ENCODE measurements at places on chromosomes 2 and 18.

- no peak for DNase-seq
Observed at GRCh38 chr2:190526105-190526750, 8.3 kb downstream of the NEMP2 start.

DNA sequence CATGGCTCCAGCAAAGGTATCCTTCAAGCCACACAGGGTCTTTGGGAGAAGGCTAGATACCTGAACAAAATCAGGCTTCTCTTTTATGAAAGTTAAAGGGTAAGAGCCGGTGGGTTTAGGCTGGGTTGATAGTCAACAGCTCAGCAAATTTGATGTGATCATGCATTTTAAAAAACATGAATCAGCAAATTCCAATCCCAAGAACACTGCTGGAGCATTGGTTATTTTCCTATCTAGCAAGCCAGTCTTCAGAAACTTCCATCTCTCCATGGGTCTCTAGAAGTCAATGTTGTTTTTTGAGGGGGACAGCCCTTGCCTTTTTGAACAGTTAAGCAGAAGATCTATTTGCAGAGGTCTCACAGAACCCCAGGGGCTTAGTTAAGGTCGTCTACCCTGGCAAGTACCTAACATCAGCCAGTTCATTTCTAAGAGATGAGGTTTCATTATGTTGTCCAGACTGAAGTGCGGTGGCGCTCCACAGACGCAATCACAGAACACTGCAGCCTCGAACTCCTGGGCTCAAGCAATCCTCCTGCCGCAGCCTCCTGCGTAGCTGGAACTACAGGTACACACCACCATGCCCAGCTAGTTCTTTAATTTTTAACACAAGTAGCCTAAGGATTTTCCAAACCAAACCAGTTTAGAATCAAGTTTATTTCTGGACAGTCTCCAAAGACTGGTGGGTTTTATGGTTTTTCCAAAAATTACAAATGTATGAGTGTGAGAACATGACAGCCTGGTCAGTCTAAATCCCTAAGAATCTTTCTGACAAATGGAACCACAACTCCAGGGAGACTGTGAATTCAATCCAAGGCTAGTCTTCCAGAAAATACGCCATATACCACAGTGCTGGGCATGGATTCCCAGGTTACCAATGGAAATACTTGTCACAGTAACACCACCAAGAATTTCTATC lies 4.1 kb upstream of the ZCCHC2 start:
- no peak for DNase-seq

- DNase-seq = no peak
Observed at GRCh38 chr2:219513787-219514186, 495 bp upstream of the ASIC4 start.

DNA sequence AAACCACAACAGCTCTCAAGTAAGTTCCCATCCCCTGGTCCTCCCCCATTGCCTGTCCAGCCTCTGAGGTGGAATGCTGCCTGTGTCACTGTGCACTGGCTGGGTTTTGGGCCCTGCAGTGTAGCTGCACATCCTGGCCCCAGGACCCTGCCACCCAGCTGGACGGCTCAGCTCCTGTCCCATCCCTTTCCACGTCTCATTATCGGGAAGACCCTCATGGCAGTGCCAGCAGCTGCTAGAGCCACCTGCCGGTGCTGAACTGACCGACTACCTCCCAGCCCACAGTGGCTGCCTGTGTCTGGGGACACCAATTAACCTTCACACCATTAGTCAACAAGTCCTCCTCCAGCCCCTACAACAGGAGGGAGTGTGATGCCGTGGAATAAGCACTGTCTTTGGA lies 31.9 kb downstream of the ADCY3 start:
- DNase-seq = no peak

DNA sequence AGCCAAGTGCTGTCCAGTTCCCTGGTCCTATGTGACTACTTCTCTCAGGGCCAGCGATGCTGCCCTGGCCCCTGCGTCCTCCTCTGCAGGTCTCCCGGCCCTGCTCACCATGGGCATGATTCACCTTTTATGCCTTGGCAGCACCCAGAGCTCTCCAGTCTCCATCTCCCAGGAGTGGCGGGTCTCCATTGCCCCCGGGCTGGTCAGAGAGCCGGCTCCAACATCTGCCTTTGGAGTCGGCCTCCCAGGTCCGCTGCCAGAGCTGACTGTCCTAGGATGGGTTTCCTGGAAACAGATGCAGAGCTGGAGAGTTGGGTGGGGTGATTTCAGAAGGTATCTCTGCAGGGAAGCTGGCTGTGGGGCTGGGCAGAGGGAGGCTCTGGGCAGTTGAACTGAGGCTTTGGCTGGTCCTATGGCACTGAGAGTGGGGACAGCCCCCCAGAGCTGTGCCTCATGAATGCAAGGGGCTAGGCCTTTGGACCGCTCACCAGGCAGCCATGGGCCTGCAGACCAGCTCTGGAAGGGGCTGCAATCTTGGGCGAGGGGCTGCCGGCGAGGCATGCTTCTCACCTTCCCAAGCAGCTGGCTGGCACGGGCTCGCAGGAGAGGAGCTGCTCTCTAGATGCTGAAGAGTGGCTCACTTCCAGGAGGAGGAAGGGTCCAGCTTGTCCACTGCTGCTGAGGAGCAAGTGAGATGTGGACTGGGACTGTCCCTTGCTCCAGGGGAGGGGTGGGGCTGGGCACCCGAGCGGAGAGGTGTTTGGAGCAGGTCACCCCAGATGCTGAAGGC lies 59.8 kb upstream of the HS6ST1 start:
- no peak for DNase-seq

DNA sequence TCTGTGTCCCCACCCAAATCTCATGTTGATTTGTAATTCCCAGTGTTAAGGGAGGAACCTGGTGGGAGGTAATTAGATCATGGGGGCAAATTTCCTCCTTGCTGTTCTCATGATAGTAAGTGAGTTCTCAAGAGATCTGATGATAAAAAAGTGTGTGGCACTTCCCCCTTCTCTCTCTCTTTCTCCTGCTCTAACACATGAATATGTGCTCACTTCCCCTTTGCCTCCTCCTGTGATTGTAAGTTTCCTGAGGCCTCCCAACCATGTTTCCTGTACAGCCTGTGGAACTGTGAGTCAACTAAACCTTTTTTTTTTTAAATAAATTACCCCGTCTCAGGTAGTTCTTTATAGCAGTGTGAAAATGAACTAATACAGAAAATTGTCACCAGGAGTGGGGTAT lies 380.0 kb downstream of the MEIS1 start:
- no peak for DNase-seq

DNA sequence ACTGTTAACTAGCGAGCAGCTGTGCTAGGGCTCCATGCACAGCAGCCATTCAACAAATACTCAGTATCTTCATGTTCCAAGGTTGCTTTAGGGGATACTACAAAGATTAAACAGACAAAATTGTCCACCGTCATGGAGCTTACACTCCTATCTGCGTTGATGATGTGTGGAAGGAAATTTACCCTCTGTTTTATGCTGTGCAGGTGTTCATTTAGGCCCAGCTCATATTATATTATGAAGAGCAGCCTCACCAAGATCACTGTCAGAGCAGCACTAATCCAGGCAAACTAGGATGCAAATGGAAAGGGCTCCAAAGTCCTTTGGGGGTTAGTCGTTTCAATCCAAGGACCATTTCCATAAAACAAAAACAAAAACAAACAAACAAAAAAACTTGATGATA lies 13.4 kb upstream of the WIPF1 start:
- no peak for DNase-seq

DNA sequence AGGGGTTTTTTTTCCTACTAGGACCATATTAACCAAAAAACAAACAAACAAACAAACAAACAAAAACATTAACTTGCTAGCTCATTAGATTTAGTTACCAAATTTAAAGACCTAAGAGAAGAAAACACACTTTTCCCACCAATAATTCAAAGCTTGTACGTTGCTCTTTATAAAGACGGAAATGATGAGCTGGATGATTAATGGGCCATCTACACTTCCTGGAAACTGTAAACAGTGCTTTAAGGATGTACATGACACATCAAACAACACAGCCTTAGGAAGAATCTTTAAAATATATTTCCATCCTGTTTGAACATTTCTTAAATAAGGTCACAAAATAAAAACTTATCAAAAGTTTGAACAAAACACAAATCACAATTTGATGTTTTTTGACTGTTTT lies 982 bp downstream of the BMP10 start:
- no peak for DNase-seq

DNA sequence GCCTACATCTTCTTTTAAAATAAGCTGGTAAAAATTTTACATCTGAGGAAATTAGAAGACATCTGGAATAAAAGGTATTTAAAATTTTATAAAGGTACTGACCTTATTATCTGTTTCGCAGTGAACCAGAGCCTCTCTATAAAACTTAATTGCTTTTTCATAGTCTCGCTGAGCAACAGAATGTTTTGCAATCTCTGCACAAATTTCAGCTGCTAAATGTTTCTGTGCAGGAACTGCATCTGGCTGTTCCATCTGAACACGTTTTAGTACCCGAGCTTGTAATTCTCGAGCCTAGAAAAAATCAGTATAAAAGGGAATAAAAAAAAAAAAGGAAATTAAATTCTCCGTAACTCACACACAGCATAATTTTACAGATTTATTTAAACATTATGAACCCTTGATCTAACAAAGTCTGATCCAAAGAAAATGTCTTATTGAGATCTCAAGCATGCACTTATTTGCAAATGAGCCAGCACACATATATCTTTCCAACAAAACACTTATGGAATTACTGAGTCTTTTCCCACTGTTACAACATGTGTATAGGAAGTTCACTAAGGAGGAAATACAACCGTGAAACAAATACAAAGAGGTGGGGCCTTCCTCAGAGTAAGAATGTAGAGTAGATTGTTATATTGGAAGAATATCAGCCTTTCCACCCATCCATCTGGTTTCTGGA lies 51.8 kb downstream of the TTC21B start:
- no peak for DNase-seq

DNA sequence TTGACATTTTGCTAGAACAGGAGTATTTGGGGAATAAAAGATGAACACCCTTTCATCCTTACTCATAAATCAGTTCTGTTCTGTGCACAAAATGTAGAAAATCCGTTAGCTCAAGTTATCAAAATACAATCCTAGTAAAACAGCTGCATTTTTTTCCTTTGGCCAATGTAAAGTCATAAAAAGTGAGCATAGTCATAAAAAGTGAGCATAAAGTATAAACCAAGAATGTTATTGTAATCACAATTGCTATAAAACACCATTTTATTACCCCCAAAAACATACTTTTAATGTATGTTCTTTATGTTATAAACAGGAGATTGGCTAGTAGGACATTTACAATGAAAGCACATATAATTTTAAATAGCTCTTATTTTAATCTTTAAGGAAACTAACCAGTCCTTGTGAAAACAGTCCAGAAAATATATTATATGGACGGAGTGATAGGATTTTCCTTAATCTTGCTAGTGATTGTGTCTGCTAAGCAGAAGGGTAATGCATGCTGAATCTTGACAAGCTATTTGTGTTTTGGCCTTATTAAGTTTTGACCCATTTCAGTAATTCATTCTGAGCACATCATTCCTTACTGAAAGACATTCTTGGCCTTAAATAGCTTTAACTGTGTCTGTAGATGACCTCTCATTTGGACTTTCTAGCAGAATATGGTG lies 891.8 kb downstream of the DSC3 start:
- no peak for DNase-seq

DNA sequence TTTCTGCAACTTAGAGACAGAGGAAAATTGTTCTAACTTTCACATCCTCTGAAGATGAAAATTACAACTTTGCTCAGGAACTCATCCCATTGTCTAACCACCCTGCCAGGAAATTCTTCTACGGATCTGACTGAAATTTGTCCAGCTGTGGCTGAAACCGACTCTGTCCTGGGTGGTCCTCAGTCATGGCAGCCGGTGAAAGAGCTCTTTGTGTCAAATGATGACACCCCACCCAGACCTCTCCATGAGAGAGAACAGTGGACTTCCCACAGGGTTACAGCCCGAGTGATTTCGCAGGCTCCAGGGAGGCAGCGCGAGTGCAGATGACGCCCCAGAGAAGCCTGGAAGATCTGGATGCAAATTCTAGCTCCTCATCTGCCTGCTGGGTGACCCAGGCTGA lies 65.1 kb upstream of the TRIB2 start:
- no peak for DNase-seq

GRCh38 chr2:120036145-120036544 lies 23.3 kb downstream of the EPB41L5 start:
- no peak for DNase-seq

GRCh38 chr2:219494952-219495530 lies 3.6 kb upstream of the GMPPA start:
- DNase-seq = no peak

DNA sequence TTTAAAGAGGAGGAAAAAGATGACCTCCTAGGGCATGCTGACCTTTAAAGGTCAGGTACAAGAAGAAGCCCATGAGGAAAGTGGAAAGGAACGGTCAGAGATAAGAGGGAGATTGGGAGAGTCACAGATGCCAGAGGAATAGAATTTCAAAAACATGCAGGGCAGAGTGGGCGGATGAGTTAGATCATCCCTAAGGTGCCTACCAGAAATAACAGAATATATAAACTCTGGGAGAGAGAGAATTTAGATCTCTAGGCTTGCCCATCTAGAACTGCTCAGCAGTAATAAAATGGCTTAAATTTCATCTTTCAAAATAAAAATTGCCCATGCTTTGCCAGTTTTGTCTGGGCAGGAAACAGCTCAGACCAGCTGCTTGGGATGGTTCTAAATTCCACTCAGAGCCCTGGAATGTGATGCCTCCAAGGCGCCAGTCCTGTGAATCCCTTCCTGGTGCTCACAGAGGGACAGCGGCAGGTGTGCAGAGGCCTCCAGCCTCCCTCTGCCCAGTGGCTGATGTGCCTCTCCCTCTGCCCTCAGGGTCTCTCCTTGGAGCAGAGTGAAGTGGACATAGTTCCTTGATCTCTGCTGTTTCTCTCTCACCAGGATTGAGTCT lies 130.9 kb downstream of the ANTXR1 start:
- DNase-seq = no peak

DNA sequence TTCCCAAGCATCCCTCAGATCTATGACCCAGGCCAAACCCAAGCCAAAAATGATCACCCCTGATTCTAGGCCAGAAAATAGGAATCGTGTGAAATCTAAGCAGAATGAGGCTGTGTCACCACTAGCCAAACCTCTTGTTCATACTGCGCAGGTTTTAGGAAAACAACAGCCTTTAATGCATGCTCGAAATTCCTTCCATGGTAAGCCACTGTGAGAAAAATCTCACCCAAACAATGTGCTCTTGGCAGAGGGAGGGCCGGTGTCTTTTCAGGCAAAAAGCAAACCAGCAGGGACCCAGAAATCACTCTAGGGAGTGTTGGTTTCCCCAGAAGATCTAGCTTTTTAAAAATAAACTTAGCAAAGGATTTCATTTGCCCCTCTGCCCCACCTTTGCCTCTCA lies 71.2 kb upstream of the FOSL2 start:
- no peak for DNase-seq

DNA sequence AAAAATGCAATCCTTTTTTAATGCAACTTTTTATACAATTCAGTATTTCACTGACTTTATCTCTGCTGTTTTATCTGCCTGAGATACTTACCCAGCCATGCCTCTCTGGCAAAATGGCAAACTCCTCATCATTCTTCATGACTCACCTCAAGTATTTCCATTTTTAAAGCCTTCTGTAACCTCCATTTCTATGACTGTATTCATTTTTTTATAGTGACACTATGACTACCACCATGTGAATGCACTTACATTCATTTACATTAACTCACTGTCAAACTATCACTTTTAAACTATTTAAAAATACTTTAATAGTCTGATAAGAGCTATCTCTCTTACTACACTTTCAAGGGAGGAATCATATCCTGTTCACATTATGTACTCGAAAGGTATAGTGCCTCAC lies 99.4 kb upstream of the SCN7A start:
- DNase-seq = no peak

- DNase-seq = no peak
Observed at GRCh38 chr2:119553687-119554344, 9.6 kb downstream of the CFAP221 start.

All from activated CD4-positive, CD25-positive, alpha-beta regulatory T cell (primary cell).